Stimulated activated CD4-positive, alpha-beta T cell treated with anti-CD3 and anti-CD28 coated beads, Interleukin-1b, Interleukin-23, amount 100 ng/mL, for 48 hours (primary cell): ENCODE measurements at places on chromosomes 4 and X.

- DNase-seq: no peak
Measured at GRCh38 chr4:3851881-3852280, 85.7 kb downstream of the ADRA2C start.

- DNase-seq: no peak
Measured at GRCh38 chr4:138256608-138257007, 14.5 kb upstream of the SLC7A11 start.

- no peak for DNase-seq
Measured at GRCh38 chr4:131304686-131305085, 1844.4 kb upstream of the PCDH10 start.

DNA sequence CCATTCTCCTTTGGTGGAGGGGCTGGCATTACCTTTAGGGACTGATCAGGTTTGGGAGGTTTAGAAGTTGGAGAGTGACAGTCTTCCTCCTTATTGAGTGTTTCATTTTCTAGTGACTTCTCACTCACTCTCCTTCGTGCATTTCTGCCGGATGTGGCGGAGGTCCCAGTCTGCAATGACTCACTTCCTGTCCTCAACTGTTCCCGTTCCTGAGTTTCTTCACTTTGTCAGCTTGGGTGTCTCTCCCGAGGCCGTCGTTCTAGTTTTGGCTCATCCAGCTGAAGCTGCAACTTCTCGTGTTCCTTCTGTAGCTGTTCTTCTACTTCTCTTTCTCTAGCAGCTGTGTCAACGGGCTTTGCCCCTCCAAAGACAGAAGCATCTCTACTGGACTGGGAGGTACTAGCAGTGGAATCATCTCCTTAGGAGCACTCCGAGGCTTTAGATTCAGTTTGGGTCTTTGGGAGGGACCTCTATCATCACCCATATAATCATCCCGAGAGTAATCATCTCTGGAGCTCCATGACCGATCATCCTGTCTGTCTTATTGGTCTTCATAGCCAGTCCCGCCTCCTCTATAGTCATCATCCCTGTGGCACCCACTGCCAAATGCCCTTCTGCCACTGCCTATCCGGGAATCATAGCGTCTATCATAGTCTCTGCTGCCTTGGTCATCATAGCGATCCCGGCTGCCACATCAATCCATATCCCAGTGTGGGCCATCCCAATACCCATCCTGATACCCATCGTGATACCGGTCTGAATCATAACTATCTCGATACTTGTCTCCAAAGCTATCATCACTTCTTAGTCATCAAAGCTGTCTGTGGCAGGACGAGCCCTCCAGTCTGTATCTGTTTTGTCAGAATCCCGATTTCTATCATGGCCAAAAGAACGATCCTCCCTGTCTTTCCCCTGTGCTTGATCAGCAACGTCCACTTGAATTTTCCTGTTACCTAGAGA, 35.3 kb upstream of the VSIG4 start:
- DNase-seq: peak; percentile 32

DNA sequence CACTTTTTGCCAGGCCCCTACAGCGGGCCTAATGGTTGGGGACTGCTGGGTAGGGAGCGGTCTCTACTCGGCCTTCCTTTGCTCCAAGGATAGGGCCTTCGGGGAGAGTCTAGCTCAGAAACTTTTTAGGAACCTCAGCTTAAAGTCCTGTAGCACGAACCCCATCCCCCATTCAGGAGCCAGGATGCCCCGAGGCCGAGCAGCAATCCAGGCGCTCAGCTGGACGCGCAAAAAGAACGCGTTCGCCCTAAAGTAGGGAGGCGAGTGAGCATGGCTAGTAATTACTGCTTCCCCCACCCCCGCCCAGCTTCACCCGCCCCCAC, 9.7 kb downstream of the POU4F2 start:
- DNase-seq: no peak

DNA sequence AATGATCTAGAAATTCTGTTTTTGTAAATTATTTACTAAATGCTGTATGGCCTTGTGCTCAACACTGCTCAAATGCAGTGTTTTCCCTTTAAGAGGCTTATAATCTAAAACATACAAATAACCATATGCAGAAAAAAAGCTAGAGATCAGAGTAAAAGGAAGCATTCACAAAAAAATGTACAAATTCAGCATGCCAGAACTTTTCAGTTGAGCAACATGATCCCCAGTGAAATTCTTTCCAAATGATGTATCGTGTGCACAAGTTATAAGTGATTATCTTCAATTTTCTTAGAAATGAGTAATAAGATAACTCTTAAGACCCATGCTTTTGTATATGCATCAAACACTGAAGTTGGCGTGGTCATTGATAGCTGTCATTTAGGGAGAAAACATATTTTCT, 5.0 kb downstream of the GPC3 start:
- DNase-seq: no peak

DNA sequence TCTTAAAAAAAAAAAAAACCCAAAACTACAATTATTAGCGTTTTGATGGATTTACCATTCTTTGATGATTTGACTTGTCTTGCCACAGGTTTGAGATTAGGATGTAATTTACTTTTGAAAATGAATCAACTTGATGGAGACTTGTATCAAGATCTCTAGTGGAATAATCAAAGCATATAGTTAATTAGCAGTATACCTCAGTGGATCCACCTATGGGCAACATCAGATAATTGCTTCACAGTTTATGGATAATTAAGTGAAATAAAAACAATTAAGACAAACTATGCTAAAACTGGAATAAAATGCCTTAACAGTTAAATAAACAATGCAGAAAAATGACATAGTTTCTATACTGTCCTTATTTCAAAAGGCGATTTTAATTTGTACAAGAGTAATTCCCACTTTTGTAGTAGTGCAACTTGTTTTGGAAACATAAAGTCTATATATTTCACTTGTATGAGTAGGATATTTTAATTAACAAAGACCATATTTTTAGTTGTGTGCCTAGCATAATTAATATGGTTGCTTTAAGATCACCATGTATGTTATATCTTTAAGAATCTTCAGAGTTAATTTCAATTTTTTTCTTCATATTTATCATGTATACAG, 4.2 kb downstream of the CPEB2 start:
- no peak for DNase-seq

DNA sequence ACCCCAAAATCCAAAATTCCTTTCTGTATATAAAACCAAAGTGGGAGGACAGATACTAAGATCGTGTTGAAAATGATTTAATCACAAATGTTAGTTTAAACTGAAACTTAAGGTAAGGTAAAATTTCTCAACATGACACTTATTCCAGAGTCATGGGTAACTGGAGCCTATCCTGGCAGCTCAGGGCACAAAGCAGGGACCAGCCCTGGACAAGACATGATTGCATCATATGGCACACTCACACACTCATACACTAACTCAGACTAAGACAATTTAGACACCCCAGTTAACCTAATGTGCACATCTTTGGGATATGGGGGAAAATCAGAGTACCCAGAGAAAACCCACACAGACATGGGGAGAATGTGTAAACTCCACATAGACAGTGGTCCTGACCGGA, 244.1 kb upstream of the TEX13A start:
- DNase-seq: no peak

DNA sequence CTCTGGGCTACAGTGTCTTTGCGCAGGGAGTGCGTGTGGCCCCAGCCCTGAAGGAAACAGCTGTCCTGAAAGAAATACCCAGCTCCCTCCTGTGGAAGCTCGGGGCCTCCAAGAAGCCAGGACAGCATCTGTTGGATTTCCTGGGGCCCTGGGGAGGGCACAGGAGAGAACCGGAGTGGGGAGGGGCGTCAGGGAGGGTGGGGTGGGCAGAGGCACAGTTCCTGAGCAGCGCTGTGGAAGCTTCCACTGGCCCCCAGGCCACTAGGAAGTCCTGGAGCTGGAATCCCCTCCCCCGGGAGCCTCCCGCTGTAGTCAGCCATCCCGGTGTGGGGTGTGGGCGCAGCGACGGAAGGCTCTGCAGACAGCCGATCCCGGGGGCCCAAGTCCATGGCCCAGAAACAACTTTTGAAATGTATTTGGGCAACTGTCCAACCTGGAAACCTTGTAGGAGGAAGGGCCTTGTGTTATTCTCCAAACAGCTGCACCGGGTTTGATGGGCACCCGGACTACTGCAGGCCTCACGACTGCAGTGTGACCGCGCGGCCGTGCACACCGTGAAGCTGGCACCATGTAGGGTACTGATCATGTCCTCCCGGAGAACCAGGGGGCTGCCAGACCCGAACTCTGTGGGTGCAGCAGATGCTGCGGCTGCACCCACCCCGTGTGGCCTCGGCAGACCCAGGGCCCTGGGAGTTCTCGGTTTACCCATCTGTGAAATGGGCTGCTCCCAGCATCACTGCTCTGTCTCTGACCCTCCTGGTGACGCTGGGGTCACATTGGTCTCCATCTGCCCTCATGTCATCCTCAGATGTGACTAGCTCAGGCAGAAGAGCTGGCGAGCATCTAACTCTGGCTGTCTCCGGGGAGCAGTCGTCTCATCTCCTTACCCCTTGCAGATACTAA, 68.5 kb upstream of the HMX1 start:
- DNase-seq: no peak

DNA sequence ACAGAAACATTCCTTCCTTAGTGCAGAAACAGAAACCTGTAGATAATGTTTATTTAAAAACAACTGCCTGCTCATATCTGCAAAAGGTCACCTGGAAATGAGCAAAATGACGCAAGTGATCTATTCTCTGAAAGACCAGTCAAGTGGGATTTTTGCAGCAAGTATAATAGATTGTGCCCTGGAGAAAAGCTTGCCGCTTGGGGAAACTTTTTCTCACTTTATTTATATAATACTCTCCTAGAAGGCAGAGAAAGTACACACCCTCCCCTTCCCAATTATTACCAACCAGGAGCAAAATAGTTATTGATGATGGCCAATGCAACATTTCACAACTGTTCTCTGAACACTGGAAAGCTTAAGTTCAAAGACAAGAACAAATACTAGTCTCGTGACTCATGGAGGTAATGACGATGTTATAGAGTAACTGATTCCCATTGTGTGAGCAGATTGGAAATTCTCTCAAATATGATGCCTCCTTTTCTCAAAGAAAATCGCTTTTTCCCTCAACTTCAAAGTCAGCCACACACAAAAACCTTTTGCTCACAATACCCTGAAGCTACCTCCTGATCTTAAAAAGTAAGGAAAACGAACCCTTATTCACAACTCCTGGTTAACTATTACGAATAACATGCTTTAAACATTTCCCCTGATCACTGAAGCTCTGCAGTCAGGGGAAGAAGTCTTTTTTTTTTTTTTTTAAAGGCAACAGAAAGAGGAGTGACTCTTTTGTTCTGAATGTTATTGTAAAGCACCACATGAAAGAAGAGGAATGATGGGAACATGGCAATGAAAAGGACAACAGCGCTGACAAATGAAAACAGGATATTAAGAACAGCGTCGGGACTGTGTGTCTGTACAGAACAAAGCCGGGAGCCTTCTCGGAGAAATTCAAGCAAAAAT, 41.0 kb downstream of the MID1 start:
- DNase-seq: no peak

GRCh38 chr4:84470204-84470785, 28.8 kb downstream of the NKX6-1 start:
- no peak for DNase-seq

DNA sequence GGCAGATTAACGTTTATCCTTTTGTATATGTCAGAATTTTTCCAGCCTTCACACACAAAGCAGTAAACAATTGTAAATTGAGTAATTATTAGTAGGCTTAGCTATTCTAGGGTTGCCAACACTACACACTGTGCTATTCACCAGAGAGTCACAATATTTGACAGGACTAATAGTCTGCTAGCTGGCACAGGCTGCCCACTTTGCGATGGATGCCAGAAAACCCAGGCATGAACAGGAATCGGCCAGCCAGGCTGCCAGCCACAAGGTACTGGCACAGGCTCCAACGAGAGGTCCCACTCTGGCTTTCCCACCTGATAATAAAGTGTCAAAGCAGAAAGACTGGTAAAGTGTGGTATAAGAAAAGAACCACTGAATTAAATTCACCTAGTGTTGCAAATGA, 94.8 kb downstream of the TET2 start:
- DNase-seq: no peak

GRCh38 chr4:113591982-113592381, 169.6 kb downstream of the CAMK2D start:
- DNase-seq: no peak

DNA sequence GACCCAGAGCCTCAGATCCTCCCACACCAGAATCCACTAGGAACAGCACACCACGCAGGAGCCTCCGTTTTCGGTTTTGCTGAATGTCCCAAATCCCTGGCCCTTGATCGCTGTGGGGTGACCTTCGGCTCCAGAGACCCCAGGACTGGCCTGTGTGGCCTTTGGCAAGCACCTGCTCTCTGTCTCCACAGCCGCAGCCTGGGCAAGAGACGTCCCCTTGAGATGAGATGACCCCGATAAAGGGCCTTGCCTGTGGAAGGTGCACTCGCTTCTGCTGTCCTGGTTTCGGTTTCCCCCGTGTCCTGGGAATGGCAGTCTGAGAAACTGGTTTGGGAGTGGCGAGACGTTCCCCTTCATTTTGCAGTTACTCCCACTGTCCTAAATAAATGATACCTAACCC, 9.6 kb downstream of the PSAPL1 start:
- DNase-seq: no peak

- peak; percentile 17 for DNase-seq
Measured at GRCh38 chrX:129360175-129360574, 163.1 kb downstream of the SMARCA1 start.

- DNase-seq: no peak
Measured at GRCh38 chr4:156194896-156195295, 241.2 kb upstream of the CTSO start.

DNA sequence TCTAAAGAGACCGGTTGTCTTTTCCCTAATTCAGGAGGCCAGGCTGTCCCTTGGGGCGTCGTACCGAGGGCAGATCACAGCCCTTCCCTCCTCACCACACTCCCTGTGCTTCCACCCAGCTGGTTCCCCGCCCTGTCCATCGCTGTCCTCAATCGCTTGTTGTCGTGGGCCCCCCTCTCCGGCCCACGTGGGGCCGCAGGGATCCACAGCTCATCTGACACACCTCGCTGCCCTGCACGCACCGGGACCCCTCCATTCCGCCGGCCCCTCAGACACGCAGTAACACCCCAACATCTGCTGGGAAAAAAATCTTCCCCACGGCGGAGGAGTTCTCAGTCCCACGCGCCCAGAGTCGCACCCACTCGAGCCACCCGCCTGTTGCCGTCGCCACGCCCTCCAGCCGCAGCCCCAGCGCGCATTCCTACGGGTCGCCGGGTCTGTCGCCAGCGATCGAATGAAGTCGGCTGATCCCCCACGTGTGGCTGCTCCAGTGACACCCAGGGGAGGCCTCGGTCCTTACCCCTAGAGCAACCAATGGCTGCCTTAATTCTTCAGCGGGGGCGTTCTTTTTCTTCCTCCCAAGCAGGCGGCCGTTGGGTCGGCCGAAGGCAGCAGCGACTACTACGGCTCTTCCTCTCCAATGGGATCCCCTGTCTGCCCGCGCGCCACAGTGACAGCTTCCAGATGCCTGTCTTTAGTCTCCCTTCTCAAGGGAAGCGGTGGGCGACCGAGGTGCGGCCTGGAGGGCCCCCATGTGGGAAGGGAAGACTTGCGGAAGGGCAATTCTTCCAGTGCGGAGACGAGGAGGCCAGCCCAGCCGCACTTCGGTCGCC, 893 bp upstream of the SEPTIN11 start:
- peak; percentile 53 for DNase-seq
